ENCODE measurements at places on chromosomes 7 and 10.

DNA sequence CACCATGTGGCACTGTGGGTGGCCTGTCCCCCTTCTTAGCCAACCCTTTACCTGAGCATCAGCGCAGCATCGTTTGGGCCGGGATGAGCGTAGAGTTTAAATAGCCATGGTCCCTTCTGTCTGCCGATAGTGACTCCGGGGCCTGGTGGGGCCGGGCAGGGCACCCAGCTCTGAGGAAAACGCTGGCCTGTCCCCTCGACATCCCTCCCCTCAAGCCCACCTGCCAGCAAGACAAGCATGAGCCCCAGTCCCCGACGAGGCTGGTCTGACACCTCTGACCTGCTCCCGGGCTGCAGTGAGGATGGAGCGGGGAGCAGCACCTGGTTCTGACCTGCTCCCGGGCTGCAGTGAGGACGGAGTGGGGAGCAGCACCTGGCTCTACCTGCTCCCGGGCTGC is 31.1 kb upstream of the CNPY1 start:
- DNase-seq, result no peak

- DNase-seq, result no peak
Observed at GRCh38 chr10:79180414-79181221, 111.9 kb downstream of the ZMIZ1 start.

DNA sequence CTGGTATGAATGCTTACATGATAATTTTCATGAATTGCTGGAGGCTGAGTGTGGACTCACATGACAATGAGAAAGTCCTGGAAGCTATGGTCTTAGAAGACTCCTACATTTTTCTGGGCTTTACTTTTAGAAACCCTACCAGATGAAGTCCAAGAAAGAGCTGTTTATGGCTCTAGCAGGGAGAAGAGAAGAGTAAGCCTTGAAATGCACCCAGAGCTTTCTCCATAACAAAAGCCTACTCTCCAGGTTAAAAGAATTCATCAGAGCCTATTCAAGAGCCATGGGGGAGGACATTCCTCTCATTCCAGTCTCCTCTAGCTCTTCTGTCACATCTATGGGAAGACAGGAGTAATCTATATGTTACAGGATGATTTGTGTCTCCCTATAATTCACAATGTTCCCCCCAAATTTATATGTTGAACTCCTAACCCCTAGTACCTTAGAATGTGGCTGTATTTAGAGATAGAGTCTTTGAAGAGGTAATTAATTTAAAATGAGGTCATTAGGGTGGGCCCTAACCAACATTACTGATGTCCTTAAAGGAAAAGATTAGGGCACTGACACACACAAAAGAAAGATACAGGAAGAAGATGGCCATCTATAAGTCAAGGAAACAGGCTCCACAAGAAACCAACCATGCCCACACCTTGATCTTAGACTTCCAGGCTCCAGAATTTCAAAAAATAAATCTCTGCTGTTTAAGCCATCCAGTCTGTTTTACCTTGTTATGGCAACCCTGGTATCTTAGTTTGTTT is 193.8 kb upstream of the PTER start:
- DNase-seq, result no peak

DNA sequence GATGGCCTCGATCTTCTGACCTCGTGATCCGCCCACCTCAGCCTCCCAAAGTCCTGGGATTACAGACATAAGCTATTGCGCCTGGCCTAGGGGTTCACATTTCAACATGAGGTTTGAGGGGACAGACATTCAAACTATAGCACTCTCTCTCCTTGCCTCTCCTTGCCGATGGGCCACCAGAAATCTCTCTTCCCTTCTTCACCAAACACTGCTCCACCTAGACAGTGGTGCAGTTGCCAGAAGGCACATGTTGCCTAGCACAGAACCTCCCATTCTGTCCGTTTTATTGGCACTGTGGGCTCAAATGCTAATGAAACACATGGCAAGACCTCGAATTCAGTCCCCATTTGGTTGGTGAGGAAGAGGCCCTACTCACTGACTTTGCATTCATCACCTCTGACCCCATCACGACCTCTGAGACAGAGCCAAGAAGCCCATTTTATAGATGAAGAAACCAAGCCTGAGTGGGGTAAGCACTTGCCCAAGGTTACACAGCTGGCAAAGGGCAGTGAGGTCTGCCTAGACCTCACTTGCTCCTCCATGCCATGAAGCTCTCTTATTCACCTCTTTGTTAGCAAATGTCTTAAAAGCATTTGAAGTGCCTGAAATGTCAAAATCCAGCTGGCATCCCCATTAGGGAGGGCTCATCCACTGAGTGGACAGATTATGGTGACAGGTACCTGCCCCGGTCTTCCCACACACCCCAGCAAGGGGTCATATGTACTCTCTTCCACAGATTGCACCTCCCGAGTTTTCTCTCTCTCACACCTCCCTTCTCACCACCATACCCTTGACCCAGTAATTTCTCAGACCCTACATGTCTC is 34.0 kb downstream of the GPRIN2 start:
- DNase-seq, result no peak

- peak; percentile 37 for DNase-seq
Observed at GRCh38 chr10:71359364-71360046, 37.2 kb upstream of the CDH23 start.

DNA sequence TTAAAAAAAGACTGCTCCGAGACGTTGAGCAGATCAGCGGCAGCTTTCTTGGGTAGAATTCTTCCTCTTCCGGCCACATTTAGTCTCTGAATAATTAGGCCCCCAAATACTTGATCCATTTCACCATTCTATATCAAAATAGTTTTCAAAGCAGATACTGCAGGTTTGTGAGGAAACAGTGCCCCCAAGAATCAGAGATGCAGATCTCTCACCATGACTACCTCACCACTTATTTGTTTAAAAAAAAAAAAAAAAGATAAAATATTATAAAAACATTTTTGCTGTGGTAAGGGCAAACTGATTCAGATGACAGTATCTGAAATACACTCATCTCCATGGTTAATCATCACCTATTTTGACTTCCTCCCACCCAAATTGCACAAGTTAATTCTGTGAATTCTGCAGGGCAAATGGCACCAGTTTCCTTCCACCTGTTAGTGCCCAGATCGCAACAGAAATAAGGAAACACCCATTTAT is 210.4 kb downstream of the FAM107B start:
- no peak for DNase-seq

DNA sequence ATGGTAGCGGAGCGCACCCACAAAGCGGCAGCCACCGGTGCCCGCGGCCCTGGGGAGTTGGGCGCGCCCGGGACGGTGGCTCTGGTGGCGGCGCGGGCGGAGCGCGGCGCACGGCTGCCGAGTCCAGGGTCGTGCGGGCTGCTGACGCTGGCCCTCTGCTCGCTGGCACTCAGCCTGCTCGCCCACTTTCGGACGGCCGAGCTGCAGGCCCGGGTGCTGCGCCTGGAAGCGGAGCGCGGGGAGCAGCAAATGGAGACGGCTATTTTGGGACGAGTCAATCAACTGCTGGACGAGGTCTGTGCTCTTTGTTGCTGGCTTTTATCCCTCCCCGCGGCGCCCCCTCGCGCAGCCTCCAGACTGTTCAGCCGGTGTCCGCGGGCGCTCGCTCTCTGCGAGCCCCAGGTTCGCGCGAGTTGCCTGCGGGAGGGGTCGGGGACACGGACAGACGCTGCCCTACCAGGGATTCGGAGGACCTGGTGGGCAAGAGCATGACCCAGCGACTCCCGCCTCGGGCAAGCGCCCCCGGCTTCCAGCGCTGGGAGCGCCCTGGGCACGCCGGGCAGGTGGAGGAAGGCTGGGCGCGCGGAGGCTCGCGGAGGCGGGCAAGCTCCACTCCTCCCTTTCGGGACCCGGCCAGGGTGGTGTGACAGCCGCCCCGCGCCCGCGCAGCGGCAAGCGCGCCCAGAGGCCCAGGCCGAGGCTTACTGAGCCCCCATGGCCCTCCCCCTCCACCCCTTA is 887 bp downstream of the COL13A1 start:
- no peak for DNase-seq

GRCh38 chr10:125160856-125161706 is 718 bp upstream of the CTBP2 start:
- DNase-seq, result no peak

DNA sequence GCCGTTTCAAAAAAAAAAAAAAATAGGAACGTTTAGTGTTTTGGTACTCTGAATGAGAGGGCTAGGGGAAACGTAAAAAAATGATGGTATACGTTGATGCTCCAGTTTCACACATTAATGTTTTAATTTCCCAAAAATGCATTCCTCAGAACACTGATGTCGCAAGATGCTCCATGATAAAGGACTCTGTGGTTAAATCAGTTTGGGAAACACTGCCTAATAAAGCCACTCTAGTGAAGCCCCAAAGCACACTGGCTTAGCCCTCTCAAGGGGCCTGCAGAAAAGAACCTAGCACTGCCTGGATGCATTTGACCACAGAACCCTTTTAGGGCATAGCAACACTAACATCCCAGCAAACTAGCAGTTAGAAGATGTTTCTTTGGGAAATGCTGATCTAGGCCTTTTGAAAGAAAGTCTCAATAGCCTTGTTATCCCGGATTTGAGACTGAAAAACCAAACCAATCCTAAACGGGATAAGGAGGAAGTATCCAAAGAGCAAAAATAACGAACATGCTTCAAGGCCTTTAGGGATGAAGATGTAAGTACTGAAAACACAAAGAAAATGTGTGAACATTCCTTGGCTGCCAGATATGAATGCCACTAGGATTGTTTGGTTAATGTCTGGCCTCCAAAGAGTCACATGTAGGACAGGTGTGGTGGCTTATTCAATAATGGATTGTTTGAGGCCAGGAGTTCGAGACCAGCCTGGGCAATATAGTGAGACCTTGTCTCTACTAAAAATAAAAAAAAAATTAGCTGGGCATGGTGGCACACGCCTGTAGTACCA is 11.0 kb downstream of the DLG5 start:
- no peak for DNase-seq

DNA sequence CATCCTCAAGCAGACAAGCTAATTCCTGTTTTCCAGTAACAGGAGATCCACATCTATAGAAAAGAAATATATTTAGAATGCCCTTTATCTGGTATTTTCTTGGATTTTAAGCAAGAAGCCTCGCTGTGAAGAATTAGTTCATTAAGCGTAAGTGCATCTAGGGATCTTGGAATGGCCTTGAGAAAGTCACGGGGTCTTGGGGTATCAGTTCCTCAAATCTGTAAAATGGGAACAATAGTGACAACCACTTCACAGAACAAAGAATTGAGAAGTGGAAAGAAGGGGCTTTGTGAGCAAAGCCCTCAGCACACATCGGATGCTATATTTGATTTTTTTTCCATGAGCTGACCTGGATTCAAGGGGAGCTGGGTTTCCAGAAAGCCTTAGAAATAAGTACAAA is 32.3 kb upstream of the WDFY4 start:
- no peak for DNase-seq

DNA sequence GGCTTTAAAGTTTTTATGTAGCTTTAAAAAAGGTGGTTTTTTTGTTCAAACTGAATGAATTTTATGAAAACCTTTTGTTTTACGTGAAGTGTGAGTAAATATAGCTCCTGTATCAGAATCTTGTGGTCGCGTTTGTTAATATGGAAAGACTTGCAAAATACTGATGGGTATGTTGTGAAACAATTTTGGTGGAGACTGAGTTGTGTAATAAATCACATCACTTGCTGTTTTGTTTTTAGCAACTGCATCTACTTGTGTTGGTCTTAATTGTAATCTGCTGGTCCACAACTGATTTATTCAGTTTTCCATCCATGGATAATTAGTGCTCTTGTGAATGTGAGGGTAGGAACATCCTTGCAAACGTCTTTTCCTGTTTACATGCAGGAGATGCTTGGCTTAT is 10.5 kb downstream of the PLXDC2 start:
- no peak for DNase-seq

GRCh38 chr7:127477295-127478023 is 85.0 kb upstream of the ZNF800 start:
- no peak for DNase-seq

DNA sequence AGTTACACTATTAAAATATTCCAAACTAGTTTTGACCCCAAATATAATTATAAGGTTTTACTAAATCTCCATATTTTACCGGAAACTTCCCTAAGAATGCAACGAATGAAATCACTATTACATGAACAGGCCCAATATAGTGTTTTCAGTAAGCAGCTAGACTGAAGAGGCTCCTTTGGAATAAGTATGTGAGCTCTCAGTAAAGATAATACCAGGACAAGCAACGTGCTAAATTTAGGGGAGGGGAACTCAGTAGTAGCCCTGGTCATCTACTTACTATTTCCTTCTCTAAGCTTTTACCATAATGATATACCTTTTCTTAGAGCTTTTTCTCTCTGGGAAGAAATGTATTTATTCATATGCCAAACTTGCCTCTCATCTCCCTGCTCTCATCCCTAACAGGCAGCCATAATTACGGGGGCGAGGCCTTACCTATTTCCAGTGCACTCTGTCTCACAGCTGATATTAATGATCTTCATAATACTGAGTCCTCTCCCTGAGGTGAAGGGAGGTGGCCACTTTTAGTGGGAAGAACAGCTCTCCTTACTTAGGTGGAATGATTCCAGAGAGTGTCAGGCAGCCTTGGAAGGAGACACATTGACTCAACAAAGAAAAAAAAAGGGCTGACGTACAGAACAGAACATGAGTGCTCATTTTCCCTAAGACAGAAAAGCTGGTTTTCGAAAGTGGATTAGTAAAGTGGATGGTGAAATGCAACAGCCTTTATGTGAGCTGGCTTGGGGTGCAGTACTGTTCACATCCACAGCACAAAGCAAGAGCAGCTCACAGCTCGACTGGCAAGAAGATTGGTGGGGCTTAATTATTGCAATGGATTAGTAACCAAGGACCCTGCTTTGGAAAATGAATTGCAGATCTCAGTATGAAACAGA is 165.4 kb downstream of the GLI3 start:
- no peak for DNase-seq

DNA sequence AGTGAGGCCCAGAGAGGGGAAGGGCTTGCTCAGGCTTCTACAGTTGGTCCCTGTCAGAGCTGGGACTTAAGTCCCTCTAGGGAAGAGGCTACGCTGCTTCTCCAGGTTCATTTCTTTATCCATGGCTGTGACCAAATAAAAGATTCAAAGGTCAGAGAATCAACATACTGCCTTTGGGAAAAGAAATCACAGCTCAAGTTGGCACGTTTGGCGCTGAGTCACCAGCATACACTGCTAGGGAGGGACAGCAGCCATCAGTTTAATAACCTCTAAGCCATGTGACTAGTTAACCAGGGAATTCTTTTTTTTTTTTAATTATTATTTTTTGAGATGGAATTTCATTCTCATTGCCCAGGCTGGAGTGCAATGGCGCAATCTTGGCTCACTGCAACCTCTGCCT is 28.4 kb upstream of the CRHR2 start:
- DNase-seq, result no peak

- no peak for DNase-seq
Observed at GRCh38 chr10:33274096-33274785, 60.2 kb downstream of the NRP1 start.

GRCh38 chr7:44959433-44959951 is 19.3 kb downstream of the MYO1G start:
- DNase-seq, result no peak

- DNase-seq, result no peak
Observed at GRCh38 chr7:131498237-131498885, 58.1 kb downstream of the PODXL start.

DNA sequence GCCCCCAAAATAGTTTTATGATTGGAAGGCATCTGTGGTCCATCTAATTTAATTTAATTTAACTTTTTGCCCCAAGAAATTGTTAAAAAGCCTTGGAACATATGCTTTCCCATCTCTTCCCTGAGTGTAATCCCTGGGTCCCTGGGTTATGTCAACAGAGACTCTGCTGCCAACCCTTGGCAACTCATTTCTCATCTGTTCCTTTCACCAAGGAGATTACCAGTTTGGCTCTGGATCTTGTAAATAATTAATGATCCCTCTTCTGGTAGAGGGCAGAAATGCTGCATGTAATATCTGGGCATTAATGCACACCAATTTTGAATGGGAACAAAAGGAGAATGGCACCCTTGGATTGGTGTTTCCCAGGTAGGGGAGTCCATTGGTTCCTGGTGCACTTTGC is 514.2 kb downstream of the CCSER2 start:
- no peak for DNase-seq
